ENCODE measurements at places on chromosomes 5 and 9.

- no peak for DNase-seq
Observed at GRCh38 chr5:31196309-31196708, 2.8 kb downstream of the CDH6 start.

DNA sequence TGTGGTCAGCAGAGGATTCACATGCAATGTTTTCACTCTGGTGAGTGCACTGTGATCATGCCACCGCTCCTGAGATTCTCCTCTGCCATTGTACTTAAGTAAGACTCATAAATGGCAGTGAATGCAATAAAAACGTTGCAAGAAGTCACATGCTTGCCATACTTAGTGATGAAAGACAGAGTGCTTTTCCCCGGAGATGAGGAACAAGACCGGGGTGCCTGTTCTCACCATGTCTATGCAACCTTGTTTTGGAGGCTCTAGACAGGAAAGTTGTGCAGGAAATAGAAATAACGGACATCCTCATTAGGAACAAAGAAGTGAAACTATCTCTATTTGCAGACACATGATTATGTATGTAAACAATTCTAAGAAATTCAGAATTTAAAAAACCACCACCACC is 84.7 kb upstream of the IRX2 start:
- no peak for DNase-seq

DNA sequence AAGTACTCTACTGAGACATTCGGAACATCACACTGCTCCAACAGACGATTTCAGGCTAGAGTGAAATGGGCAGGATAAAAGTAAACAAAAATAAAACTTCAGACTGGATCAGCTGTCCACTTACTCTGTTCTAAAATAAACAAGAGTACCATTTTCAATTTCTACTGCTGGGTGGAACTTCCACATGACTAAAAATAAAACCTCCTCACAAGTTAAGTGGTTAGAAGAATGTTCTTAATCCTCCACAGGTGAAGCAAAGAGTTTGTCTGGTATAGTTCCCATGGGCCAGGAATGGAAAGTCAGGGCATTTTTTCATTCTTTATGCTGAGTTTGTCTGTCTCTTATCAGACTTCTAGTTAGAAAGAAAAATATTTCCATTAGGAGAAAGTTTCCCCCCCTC is 15.7 kb downstream of the NUDT12 start:
- DNase-seq = no peak

- no peak for DNase-seq
Observed at GRCh38 chr5:173786286-173787187, 101.6 kb upstream of the CPEB4 start.

DNA sequence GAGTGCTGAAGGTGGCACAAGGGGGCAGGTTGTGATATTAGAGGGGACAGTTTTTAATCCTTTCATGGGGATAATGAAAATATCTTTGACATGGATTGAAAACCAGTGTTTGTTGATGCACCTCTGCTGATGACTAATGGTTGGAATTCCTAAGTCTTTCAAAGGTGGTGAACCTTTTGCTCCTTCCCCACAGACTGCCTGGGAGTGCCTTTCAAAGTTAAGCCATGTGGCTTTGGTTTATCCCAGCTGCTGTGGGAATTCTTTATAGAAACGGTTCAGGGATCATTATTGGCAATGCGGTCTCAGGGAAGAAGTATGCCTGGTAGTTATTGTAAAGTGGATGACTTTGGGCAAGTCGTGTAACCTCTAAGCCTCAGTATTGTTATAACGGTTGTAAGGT is 45.7 kb downstream of the PIP5K1B start:
- DNase-seq = no peak

GRCh38 chr5:72426019-72426418 is 81.2 kb downstream of the ZNF366 start:
- DNase-seq = no peak

DNA sequence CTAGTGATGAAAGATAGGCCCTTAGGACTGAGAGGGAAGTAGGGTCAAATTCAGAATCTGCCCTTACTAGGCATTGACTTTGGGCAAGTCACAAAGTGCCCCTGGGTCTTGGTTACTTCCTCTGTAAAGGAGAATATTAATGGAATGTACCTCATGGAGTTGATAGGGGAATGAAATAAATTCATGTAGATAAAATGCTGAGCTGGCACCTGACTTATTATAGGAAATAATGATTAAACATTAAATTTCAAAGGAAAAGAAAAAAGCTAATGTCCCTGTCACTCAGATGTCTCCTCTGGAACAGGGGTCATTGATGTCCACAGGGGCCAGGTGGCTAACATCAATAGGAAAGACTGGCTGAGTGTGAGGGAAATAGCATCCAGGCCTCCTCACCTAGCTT is 321.4 kb downstream of the TRIM32 start:
- DNase-seq = no peak

DNA sequence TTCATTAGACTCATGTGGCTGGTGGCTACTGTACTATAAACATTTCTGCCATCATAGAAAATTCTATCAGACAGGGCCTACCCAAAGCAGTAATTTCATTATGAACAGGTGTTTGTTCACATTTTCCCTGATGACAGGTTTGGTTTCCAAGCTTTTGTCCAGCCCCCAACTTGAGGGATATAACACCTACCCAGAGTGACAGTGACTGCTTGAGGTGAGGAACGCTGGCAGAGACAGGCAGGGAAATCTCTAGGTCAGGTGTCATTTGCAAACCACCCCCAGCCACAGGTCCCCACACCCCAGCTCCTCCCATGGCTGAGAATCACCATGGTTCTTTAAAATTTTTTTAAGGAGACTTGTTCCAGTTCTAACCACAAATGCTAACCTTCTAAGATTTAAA is 25.5 kb downstream of the GOLM1 start:
- no peak for DNase-seq

DNA sequence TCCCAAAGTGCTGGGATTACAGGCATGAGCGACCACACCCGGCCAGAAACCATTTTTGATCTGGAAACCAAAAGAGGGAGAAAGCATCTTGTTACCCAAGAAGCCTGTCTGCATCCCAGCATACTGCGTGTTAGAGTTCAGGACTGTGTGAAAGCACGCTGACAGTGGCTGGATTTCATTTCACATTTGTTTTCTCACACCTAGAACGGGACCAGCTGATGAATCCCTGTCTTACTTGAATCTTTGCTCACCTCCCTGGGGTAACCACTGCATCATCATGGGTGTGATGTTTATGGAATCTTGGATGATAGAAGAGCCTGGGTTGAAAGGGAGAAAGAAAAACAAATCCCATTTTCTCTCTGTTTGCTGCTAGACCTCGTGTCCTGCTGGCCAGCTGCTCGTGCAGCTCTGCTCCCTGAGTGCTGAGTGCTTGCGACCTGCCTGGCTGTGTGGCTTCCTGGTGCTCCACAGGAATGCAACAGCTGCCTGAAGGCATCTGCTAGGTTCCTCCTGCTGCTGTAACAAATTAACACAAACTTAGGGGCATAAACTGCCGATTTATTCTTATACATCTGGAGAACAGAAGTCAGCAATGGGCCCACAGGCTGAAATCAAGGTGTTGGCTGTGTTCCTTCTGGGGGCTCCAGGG is 378.3 kb upstream of the DAP start:
- DNase-seq = no peak

DNA sequence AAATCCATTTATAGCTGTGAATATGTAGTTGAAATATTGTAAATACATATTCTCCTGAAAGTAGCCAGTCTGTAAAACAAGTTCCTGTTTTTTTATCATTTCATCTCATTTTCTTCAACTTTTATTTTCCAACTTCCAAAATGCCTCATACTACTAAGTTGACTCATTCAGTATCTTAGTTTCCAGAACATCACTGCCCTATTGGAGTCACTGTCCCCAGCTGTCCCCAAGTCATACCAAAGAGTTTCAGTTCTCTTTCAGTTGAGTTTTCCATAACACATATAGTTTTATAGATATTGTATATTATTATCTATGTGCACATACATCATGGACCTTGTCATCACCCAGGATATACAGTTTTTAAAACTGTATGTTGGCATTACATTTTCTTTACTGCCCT is 261.7 kb downstream of the CDH12 start:
- DNase-seq = no peak

DNA sequence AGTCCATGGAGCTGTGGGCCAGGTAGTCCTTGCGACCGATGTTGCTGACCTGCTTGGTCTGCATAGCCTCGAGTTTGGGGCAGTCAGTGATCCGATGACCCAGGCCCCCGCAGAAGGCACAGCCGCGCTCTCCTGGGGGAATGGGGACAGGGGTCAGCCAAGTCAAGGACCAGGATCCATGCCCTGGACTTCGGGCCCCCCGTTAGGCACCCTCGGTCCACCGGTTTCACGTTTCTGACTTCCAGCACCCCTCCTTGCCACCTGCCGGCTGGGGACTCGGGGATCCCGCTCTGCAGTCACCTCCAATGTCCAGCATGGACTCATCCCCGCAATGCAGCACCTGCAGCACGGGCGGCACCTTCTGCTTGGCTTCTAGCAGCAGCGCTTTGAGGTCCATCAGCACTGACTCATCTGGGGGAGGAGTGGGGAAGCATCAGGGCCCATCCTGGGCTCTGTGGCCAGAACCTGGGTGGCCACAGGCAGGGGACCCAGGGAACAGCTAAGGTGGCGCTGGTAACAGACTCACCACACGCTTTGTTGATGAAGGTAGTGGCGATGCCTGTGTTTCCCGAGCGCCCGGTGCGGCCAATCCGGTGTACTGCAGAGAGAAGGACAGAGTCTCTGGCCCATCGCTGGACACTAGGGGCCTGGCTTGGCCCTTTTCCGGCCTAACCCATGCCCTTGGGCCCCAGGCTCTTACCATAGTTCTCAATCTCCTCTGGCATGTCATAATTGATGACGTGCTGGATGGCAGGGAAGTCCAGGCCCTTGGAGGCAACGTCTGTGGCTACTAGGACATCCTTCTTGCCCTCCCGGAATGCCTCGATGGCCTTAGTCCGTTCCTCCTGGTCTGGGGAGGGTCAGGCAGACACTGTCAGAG is 2.4 kb upstream of the DOK3 start:
- no peak for DNase-seq

GRCh38 chr9:29822458-29822857 is 2249.2 kb upstream of the C9orf72 start:
- DNase-seq = no peak

GRCh38 chr5:67802766-67803165 is 412.8 kb upstream of the PIK3R1 start:
- no peak for DNase-seq

- DNase-seq = peak; percentile 77
Observed at GRCh38 chr9:5557606-5558587, 47.6 kb downstream of the PDCD1LG2 start.

- peak; percentile 68 for DNase-seq
Observed at GRCh38 chr5:35651002-35651756, 33.5 kb downstream of the SPEF2 start.

GRCh38 chr5:143147383-143147782 is 256.1 kb downstream of the NR3C1 start:
- no peak for DNase-seq

DNA sequence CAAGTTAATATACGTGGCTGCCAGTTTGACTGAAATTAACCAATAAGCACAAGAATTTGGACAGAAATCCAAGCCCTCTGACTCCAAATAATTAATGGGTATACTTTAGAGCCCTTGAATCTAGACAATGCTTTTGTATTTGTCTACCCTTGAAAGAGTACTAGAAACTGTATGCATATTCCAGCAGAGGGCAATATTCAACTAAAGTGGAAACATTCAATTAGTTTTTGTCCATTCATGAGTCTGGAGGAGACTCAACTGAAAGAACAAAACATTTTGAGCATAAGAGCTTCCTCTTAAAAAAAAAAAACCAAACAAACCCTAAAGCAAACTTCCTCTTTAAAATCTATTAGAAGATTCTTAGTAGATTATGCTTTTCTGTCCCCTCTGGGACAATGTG is 157.8 kb downstream of the ARHGEF28 start:
- no peak for DNase-seq

GRCh38 chr9:72579190-72579589 is 57.8 kb downstream of the TMC1 start:
- no peak for DNase-seq

- no peak for DNase-seq
Observed at GRCh38 chr5:135449644-135450043, 2.5 kb upstream of the DCANP1 start.

DNA sequence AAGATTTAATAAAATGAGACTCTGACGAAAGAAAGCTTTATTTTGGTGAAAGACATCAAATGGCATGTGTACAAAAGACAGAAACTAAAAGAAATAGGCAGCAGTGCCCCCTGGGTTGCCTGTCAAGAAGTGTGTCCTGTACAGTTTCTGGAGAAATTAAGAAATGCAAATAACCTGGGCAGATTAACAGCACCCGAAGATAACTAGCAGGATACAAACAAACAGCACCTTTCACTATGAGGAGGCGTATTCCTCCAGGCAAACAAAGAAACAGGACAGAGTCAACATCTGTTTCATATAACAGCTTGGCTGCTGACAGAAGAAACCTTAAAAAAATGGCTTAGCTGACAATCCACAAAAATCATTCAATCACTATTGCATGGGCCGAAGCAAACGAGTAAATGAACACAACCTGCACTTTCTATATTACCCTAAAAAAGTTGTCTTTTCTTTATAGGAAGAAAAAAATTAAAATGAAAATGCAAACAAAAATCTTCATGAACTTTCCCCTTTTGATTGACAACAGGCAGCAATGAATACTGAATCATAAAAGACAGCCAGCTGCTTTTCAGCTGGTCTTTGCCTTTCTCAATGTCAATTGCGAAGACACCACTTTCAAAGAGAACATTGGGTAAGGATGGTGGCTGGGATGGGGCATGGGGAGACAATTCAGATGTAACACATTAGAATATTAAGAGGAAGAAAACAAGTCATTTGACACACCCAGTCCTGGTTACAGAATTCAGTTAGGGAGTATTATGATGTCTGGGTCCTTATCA is 162.1 kb downstream of the ARL15 start:
- DNase-seq = no peak

- no peak for DNase-seq
Observed at GRCh38 chr5:162684145-162684544, 616.6 kb downstream of the GABRG2 start.

- DNase-seq = no peak
Observed at GRCh38 chr5:108941746-108942145, 194.0 kb downstream of the FER start.

DNA sequence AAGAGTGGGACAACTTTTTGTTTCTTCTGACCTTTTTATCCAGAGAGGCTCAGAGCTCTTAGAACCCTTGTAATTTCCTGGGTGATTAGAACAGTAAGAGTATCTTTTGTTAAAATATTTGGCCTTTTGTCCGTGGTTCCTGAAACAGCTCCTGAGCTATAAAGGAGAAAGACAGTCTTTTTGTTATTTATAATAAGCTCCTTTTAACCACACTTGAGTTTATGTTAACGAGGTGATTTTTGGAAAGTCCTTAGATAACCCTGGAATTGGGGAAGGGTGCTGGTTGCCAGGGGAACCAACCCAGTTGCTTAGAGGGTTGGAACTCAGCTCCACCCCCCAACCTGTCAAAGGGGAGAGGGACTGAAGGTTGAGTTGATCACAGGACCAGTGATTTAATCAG is 4.8 kb downstream of the ZNF483 start:
- no peak for DNase-seq

DNA sequence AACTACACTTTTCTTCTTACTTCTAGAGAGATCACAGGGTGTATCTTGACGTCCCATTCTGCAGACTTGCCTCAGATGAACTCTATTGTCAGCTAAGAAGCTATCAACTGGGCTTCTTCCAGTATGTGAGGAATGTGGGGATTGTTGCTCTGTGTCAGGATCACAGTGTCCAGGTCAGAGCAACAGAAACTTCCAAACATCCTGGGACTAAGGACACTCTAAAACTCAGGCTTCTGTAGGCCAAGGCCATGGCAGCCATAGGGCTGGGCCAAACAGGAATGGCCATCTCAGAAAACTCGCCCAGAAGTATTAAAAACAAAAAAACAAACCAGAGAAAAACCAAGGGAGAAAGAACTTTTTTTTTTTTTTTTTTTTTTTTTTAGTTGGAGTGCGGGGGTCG is 210.0 kb upstream of the CLINT1 start:
- no peak for DNase-seq

GRCh38 chr9:132672413-132672690 is 2.1 kb downstream of the GTF3C4 start:
- DNase-seq = no peak

Measured in activated CD4-positive, alpha-beta memory T cell treated with anti-CD3 and anti-CD28 coated beads, Interleukin-2, amount 10 ng/mL, durations not matched to agents 7 days and 5 days (primary cell).